ENCODE measurements at places on chromosomes 2 and 18.

DNA sequence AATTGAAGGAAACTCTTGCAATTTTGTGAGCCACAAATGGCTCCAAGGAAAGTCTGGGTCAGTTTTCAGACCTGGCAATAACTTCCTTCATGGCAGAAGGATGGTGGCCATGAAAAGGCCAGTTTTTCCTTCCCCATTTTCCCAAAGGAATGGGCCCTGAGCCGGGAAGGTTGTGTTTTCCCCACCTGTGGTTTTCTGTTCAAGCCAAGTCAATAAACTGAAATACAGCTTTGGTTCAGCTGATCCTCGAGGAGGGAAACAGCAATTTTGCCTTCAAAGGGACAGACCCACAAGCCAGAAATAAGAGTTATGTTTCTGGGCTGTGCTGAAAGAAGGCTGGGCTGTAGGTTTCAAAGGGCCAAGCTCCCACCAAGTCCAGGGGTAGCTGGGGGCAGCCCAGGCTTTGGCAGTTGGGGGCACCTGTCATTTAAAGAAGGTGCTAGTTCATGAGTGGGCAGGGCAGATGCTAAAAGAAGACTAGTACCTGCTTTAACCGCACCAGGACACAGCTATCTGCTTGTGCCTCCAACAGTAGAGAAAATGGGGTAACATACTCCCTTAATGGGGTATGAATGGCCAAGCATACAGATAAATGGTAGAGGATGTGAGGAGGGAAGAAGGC is 97.0 kb downstream of the TTC32 start:
- DNase-seq = no peak

DNA sequence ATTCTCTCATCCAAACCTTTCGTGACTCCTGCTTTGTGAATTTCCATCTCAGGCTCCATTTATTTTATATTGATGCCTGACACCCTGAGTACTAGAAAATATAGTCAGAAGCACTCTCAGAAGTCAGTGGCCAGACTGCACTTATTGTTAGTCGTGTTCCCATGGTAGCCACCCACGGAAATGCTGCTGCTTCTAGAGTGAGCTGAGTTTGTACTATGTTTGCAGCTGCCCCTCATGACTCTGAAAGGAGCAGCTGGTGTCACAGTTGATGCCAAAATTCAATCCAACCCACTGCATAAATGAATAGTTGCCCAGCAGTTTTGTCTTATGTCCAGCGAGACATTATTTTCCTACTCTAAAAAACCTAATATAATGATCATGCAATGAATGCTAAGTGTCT is 265.2 kb upstream of the SPHKAP start:
- DNase-seq = peak; percentile 38

DNA sequence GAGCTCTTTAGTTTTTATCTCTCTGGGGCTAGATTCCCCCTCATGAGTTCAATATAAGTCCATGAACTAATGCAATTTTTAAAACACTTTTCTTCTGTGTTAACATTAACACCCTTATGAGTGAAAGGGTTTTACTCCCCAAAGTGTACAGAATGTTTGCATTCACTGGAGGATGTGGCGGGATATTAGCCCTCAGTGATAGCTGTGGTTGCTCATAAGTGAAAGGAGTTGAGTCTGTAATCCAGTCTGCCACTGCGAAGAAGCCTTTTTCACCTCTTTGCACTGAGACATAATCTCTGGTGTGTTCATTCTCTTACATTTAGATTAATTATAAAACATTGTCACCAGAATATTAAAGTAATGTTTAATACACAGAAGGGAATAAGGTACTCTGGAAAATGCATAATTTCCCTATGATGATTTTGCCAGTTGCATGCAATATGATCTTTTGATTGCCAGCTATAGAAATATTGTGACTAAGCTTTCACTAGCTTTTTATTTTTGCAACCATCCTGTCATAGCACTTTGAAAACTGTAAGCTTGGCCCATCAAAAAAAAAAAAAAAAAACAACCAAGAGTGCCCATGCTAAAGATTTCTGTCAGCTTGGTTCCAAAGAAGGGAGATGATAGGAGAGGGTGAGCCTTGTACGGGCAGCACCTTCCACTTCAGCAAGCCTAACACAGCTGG is 113.2 kb downstream of the BCL11A start:
- DNase-seq = no peak

- DNase-seq = no peak
These were observed 549.5 kb upstream of the ID2 start for GRCh38 chr2:8132351-8132831.

DNA sequence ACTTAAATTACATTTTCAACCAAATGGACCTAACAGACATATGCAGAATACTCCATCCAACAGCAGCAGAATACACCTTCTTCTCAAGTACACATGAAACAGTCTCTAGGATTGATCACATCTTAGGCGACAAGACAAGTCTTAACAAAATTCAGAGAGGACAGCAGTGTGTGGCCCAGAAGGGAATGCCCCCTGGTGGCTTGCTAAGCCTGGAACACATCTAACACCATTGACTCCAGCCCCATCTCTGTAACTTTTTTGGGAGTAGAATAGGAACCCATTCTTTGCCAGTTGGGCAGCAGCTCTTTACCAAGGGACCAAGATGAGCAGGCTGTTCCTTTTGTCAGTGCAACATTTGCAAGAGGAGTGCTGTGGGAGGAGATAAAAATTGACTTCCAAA is 249.9 kb downstream of the PLCL1 start:
- DNase-seq = peak; percentile 49

- DNase-seq = no peak
These were observed 5.7 kb upstream of the DNER start for GRCh38 chr2:229719926-229720647.

GRCh38 chr18:38116716-38117115 is 551.1 kb upstream of the CELF4 start:
- DNase-seq = no peak

DNA sequence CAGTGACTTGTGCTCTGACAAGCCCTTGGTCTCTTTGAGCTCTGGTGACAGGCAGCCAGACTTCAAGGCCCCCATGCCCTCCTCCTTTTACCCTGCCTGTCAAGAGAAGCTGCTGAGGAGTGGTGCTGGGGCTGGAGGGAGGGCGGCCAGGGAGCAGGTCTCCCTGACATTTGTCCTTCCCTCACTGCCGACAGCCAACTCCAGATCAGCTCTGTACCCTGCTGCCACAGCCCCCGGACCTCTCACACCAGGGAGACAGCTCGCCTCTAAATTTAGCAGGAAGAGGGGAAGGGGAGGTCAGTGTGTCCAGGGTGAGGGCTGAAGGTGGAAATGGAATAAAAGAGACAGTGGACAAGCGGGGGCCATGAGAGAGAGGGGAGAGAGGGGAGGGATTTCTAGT is 155.8 kb downstream of the TDRD15 start:
- DNase-seq = no peak

GRCh38 chr2:15780912-15781574 is 159.3 kb upstream of the MYCN start:
- DNase-seq = no peak

GRCh38 chr18:7813131-7813530 is 246.0 kb downstream of the PTPRM start:
- no peak for DNase-seq

DNA sequence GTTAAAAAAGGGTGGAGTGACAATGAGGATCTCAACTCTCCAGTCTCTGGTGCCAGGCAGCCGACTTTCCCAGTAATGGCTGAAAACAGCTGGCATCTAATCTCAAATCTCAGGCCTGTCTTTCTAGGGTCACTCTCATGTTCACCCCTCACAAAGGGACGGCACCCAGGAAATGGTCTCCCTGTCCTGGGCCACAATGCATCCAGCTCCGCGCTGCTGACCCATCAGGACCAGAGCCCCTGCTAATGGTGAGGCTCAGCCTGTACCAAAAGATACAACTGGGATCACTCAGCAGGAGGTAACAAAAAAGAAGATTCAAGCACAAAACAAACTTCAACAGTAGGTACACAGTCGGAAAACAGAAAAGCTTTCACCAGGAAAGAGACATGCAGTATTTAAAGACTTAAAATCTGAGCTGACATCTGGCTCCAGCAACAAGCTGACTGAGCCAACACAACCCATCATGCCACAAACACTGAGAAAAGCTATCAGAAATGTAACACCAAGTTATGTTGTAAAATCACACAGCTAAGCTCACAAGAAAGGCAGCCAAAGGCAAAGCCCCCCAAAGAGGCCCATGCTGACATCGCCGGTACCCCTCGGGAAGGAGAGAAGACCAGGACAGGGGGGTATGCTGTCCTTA is 13.6 kb upstream of the KIDINS220 start:
- no peak for DNase-seq

DNA sequence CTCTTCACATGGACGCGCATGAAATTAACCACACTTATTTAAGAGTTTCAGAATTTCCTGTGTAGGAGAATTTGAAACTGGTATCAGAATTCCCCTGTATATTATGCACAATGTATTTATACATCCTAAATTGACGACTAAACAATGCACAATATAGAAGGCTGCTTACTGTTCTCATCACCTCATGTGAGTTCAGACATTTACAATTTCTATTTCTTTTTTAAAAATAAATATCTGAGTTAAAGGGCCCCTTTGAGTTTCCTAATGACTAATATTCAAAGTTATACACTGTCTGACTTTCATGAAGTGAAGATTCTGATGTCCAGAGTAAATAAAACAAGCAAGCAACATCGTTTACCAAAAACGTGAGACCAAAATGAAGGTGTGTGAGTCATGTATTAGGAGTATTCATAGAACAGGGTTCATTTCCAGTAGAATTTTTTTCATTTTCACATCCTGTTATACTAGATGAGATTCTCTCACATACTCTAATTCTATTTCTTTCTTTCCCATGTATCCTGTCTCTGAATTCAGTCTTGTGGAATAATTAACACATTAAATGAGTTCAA is 406.2 kb downstream of the NUP35 start:
- DNase-seq = no peak

- no peak for DNase-seq
These were observed 62.1 kb downstream of the NABP1 start for GRCh38 chr2:191740016-191740419.

DNA sequence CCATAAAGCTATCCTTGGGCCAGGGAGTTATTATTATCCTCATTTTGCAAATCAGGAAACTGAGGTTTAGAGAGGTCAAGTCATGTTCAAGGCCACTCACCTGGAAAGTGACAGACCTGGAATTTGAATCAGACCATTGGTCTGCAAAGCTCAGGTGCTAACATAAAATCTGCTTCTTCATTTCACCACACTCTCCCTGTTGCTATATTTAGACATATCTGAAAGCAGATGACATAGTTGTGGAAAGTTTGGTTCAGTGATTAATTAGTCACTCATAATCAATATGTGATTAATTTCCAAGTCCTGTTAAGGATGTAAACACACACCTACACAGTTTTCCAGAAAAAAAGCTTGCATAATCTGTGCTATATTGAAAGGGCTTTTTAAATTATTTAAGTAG is 57.4 kb downstream of the LINC00305 start:
- no peak for DNase-seq

- DNase-seq = no peak
These were observed 127.5 kb upstream of the TMEM200C start for GRCh38 chr18:6022845-6023244.

- DNase-seq = no peak
These were observed 233.4 kb downstream of the PHLPP1 start for GRCh38 chr18:62948788-62949187.

- DNase-seq = no peak
These were observed 172.6 kb upstream of the BCL2L11 start for GRCh38 chr2:110948027-110948674.

GRCh38 chr2:73156539-73157124 is 43.9 kb upstream of the RAB11FIP5 start:
- DNase-seq = peak; percentile 86

DNA sequence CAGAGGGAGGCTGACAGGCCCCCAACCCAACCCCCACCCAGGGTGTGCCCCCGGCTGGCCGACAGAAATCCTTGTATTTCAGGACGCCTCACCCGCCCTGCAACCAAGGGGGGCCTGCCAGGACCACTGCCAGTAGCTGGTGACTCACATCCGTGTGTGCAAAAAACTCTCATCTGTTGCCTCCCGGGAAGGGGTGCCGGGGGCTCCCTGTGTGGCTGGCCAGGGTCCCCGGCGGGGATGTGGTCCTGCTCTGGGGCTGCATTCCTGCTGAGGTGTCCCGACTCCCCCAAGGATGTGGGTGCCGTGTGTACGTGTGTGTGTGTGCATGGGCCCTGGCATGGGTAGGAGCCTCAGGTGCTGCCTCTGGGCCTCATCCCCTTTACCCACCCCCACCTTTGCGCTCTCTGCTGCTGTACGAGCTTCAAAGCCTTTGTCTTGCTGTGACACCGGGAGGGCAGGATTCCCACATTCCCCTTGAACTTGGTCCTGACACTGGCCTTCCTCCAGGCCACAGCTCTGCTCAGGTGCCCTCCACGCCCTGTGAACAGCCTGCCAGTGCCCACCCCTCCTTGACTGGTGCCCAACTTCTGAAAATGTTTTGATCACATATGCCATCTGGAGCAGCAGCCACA is 226.3 kb upstream of the HDAC4 start:
- DNase-seq = no peak

- no peak for DNase-seq
These were observed 2.2 kb downstream of the HOXD10 start for GRCh38 chr2:176118601-176119339.

GRCh38 chr2:241559323-241560161 is 997 bp downstream of the BOK start:
- DNase-seq = peak; percentile 73

DNA sequence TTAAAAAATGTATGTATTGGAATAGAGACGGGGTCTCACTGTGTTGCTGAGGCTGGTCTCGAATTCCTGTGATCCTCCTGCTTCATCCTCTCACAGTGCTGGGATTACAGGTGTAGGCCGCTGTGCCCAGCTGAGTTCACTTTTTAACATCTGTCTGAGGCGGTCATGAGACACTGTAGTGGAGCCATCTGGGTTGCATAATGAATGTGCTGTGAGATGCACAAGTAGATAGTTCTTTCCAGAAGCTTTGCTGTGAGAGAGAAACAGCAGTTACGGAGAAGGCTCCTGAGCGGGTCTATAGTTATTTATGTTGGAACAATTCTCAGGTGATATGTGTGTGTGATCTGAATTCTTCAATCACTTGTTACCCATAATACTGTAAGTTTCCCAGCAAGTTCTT is 3.1 kb downstream of the RMC1 start:
- no peak for DNase-seq

GRCh38 chr18:2948038-2948437 is 64.9 kb downstream of the LPIN2 start:
- peak; percentile 59 for DNase-seq

- no peak for DNase-seq
These were observed 186.4 kb upstream of the EPC2 start for GRCh38 chr2:148458171-148458570.

GRCh38 chr2:118530976-118531375 is 316.5 kb downstream of the EN1 start:
- no peak for DNase-seq

- DNase-seq = peak; percentile 94
These were observed 24.2 kb upstream of the CASP8 start for GRCh38 chr2:201235860-201236811.

DNA sequence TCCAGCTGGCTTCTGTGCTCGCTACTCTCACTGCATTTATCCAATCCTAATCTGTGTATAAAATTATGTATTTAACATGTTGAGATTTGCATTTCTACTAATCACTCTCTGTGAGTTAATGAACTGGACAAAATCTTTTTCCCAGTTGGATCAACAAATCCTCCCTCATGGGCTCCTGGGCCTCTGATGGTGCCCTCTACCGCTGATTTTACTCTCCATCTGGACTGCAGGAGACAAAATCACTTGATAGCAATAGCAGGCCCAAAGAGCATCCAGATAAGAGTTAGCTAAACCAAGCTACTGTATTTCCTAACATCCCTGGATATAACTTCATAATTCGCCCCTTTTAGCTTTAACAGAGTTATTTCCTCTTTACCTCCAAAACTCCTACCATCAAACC is 14.4 kb downstream of the REG3G start:
- no peak for DNase-seq
